ENCODE measurements at places on chromosomes 12 and 14.
A peak's percentile ranks its signal among the peaks of the same experiment; 100 is the strongest.

DNA sequence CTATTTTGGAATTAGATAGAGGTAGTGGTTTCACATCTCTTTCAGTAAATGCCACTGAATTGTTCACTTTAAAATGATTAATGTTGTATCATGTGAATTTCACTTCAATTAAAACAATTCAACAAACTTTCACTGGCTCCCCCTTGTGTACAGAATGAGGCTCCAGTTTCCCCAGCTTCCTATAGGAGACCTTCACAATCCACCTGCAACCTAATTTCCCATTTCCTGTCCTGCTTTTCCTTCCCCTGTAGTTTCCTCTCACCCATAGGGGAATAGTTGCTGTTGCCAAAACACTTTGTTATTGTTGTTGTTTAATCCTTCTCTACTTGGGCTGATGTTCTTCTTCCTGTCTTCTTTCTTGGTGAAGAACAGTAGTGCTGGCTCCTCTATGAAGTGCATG is 59.8 kb downstream of the NPAS3 start:
- no peaks in the 10 kb centered on the region for H3K36me3 ChIP-seq
- no peak overlapping the region for H3K27ac ChIP-seq
- DNase-seq = no peak
- no peaks in the 10 kb centered on the region for H3K4me1 ChIP-seq
- no peaks in the 10 kb centered on the region for H3K27me3 ChIP-seq

DNA sequence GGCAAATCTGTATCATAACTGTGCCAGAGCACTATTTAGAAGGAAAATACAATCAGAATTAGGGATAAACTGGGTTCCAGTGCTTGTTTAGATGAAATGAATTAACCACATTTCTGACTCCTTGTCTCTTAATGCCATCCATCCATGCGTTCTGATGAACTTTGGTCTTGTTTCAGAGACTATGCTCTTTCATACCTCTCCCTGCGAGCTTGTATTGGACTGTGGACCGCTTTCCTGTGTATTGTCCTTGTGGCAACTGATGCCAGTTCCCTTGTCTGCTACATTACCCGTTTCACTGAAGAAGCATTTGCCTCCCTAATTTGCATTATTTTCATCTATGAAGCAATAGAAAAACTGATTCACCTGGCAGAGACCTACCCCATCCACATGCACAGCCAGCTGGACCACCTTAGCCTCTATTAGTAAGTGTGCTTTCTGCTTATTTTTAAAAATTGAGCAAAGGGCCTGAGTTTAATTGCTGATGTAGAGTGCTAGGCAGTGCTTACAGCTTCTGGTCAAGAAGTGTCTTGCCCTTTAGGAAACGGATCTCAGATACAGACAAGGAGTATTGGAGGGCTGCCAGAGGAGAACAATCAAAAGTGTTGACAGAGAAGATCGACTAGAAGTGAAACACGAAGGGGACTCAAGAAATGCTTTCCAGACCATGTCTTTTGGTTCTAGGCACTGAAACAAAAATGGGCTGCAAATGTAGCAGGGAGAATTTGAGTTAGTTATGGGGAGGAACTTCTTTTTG is 46.7 kb downstream of the SLC4A8 start:
- H3K36me3 ChIP-seq = peaks cover 8% of the 10 kb centered on the region
- no peak for DNase-seq
- no peak overlapping the region for H3K4me3 ChIP-seq
- peaks cover 4% of the 10 kb centered on the region for H3K4me1 ChIP-seq
- H3K27ac ChIP-seq = no peak overlapping the region

- DNase-seq = no peak
- H3K4me1 ChIP-seq = peaks cover 35% of the 10 kb centered on the region
- peak overlapping the region; percentile 52 for H3K4me3 ChIP-seq
- H3K27ac ChIP-seq = no peak overlapping the region
- H3K27me3 ChIP-seq = peaks cover 28% of the 10 kb centered on the region
These were observed 17.7 kb downstream of the OR6S1 start for GRCh38 chr14:20623798-20624197.

DNA sequence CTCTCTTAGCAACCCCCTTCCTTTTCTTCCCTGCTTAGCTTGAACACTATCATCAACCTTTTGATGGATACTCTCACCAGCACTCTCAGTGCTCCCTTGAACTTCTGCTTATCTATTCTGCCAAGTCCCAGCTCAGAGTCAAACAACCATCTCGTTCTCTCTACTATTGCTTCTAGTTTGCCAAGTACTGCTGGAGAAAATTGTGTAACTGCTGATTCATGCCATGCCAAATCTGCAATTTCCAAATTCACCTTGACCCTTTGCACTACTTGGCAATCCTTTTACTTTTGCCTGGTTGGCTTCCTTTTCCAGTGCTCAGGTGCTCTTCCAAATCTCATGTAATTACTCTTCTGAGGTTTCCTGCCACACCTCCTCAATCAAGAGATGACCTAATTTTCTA is 2.8 kb upstream of the CCDC196 start:
- no peak overlapping the region for H3K4me3 ChIP-seq
- peaks cover 2% of the 10 kb centered on the region for H3K36me3 ChIP-seq
